ENCODE measurements at places on chromosomes 7 and 10.
A peak's percentile ranks its signal among the peaks of the same experiment; 100 is the strongest.

DNA sequence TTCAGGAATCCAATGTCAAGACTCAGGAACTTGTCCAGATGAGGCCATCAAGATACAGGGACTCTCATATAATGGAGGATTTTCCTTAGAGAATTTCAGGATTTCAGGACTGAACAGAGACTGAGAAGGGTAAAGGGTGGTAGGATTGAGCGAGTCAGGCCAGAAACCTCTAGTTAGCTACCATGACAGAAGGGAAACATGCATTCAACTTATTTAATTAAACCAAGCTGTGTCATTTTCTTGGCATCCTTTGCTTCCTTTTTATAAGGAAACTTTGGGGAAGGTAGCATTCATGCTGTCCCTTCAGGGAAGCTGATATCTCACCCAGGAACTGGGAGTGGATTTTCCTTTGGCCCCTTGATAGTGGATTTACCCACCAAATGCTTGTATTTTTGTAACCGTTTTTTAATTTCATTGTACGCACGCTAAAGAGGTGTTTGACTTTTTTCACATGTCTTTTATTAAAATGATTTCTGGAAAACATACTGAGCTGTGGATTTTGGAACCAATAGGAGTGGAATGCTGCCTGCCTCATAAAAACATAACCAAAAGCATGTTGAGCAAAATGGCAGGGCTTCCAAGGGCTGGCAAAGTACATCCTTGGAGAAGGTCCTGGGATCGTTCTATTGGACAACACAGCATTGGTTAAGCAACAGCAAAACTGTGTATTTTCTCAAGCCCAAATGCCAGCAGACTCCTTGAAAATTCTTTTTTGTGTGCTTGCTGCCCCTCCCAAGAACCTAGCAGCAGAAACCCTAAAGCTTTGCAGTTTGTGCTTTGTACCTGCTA lies 104.5 kb downstream of the CXCL12 start:
- no peak for DNase-seq

- no peak for DNase-seq
Measured at GRCh38 chr10:29635711-29636144, 957 bp upstream of the SVIL start.

DNA sequence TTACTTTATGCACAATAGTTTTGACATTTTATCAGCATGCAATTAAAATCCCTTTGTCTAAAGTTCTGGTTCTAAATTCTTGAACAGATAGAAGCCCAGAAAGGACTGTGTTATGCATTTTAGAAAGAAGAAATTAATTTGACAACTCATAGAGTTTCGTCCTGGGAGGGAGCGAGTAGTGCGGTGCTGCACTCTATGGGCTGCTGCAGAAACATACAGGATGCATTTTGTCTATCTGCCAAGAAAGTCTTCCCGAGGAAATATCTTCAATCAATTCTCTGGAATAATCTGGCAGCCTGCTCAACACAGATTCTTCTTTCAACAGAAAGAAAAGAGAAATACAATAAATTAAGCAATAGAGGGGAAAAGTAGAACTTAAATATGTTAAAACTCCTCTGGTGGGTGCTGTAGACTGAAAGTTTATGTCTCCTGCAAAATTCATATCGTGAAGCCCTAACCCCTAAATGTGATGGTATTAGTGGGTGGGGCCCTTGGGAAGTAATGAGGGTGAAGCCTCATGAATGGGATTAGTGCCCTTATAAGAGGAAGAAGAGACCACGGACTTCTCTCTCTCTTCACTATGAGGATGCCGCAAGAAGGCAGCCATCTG lies 39.0 kb upstream of the IFRD1 start:
- DNase-seq, result peak; percentile 36

GRCh38 chr7:99170730-99171074 lies 26.8 kb upstream of the SMURF1 start:
- DNase-seq, result no peak

- no peak for DNase-seq
Measured at GRCh38 chr10:101297901-101298486, 56.0 kb upstream of the BTRC start.

- no peak for DNase-seq
Measured at GRCh38 chr7:2295936-2296620, 18.2 kb downstream of the SNX8 start.

GRCh38 chr10:93505075-93505474 lies 8.7 kb downstream of the CEP55 start:
- DNase-seq, result no peak
